ENCODE measurements at places on chromosomes 5 and 9.
A peak's percentile ranks its signal among the peaks of the same experiment; 100 is the strongest.

DNA sequence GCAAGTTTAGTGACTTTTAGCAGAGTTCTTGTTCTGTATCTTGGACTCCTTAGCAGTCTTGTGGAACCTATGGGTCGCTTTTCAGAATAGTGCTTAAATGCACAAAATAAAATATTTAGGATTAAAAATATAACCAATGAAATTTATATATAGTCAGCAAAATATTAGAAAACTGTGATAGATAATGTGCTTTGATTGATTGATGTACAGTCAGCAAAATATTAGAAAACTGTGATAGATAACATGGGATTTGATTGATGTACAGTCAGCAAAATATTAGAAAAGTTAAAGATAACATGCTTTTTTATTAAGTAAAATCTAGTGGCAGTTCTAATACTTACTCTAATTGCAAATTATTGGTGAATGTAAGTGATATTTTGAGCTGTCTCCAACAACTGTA is 16.1 kb downstream of the PALM2AKAP2 start:
- no peak for ATAC-seq

DNA sequence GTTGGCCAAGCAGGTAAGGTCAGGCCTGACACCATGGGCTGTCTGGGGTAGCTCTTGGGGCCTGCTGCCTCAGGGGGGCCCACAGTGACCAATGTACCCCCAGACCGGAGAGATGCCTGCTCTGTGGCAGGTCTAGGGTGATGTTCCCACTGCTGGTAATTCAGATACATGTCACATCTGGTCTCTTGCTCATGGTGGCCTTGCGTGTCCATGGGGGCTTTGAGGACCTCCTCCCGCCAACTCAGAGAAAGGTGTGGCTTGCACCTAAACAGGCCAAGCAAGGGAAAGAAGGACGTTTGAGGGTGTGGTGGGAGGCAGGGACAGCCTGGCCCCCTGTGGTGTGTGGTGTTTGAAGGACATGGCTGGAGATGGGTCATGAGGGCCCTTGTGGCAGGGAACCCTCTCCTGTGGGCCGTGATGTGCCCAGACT is 75.2 kb downstream of the PHF2 start:
- ATAC-seq = no peak

- ATAC-seq = peak; percentile 95
Observed at GRCh38 chr9:19464764-19465585, 56.2 kb downstream of the ACER2 start.

DNA sequence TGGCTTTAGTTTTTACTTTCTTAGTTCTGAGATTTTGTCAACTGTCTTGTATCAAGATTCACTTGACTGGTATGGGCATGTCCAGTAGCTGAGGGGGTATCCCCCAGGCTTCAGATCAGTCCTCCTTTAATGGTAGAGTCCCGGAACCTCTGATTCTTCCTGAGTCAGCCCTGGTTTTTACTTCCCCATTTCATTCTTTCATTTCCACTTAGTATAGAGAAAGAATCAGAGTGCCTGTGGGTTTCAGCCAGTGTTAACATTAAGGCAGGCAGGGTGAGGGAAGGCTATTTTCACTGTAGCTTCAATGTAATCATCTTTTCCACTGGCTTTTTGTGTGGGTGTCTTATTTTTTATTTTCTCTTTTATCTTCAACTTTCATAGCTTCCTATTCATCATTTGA is 8.3 kb upstream of the COMMD10 start:
- ATAC-seq = no peak

GRCh38 chr9:92709954-92710353 is 40.0 kb upstream of the IPPK start:
- ATAC-seq = no peak

DNA sequence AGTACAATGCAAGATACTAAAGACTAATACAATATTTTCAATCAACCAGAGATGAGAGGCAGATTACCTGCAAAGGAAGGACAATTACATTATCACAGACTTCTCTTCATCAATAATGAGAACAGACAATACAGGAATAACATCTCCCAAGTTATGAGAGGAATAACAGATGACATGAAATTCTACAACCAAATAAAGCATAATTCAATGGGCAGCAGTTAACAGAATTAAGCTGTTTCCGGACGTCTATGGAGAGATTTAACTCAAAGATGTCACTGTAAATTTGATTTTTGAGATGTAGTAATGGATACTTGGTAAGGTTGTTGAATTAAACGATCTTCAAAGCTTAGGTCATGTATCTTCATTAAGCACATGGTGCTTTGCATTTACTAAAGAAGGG is 19.8 kb upstream of the PARP8 start:
- no peak for ATAC-seq

DNA sequence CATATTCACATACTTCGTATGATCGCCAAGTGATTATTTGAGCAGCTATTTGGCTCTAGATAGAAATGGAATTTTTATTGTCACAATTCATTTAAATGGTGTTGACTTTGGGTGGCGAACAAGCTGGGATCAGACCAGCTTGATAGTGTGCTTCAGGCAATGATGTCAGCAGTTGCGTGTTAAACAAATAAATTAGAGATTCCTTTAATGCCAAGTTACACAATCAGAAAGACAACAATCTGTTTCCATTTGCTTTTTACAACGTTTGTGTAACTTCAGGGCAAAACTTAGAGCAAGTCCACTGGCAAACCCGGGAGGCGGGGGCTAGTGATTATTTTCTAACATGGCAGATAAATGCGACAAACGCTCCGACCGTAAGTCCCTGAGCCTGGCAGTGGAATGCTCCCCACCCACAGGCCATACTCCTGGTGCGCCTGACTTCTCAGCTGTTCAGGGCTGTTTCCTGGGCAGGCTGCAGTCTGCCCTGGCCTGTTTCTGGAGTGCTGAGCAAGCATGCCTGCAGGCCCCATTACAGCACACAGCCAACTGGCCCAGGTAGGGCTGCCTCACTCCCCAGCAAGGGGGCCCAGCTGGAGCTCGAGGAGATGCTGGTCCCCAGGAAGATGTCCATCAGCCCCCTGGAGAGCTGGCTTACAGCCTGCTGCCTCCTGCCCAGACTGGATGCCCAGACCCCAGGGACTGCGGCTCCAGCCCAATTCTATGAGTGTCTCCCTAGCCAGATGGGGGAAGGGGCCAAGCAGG is 88.7 kb downstream of the BASP1 start:
- no peak for ATAC-seq
